HFFc6 (cell line): ENCODE measurements at places on chromosomes 5 and 9. TPM values are rescaled to one million over a fixed set of nuclear protein-coding genes. Genes with fewer than 3 reads are reported as not detected.

The SLCO6A1 gene
- total RNA-seq: not detected in 3 replicates

The C8G gene
- total RNA-seq: 0.75 to 1.4 TPM (median 1.1 TPM) in 3 replicates

GRCh38 chr5:78003450-78003849 lies 227.3 kb upstream of the TBCA start:
- no peak for DNase-seq

- DNase-seq: no peak
Measured at GRCh38 chr5:135975122-135975521, 20.3 kb upstream of the LECT2 start.

The RANBP17 gene
- 5.0 and 5.2 TPM in 2 replicates for total RNA-seq

DNA sequence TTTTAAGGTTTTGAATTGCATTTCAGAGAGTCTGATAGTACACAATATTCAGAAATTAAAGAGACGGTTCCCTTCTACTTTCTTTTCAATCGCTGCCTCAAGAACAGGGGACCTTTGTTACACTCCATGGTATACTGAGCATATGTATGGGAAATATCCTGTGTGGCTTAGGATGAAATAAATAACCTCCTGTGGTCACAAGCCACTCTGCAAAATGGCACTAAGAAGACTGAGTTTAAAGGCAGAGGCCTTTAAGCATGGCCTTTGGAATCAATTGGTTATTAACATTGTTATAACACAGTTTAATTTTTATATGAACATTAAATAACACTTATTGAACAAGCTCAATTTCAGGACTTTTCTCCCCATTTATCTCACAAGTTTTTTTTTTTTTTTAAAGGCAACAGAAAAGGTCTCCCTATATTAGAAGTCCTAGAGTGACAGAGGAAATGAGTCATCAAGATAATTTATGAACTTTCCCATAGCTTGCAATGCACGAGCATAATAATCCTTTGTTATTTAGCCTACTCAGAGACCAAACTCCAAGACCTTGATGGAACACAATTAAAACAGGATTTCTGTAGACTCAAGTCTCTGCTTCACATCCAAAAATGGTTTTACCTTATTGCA lies 341.9 kb downstream of the TMEM167A start:
- DNase-seq: no peak

DNA sequence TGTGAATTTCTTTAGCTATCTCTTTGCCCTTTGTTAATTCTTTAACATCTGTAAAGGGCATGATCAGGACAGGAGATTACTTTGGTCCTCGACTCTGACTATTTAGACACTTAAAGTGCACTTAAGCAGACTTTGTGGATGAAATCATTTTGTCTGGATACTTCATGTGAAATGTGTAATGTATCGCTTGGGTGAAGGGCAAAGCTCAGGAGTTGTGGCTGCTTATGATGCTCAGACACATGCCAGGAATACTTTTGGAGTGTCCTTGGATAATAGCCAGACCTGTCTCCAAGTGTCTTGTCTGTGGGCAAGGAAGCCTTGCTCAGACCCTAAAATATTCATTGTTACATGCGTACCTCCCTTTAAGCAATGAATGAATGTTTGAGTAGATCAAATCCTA lies 87.8 kb downstream of the RAI14 start:
- peak; percentile 95 for DNase-seq

DNA sequence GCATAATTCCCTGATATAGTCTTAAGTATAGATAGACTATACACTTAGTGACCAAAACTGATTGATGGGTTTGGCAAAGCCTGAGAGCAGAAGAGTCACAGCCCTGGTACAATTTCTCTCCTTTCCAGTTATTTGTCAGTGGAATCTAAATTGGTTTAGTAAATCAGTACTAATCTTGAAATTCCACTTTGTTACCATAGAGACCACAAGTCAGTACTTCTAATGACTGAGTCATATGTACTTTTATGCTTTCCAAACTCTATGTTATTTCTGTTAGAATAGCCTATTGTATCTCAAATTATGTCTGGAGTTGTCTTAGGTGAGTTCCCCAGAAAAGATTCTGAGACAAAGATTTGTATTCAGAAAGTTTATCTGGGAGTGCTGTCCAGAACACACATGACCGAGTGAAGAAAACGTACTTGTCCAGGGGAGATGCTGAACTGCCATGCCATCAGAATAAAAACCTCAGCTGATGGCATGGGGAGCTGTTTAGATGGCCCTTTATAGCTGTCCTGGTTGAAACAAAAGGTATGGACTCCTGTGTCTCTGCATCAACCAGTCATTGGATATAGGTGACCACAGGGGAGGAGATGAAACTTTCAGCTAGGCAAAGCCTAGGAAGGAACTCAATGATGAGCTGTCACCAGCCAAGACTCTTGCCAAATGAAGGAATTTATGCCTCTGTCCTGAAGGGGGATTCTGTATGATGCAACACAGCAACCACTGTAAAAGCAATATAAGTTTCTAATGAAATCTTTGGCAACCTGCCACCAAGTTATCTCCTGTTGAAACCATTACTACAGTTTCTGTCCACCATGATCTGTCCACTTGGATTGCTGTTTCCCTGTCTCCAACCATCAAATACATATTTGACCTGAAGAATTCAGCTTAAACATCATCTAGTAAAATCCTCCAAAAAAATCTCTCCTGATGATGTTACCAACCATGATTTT lies 18.0 kb upstream of the SMC2 start:
- DNase-seq: peak; percentile 70

- DNase-seq: no peak
Measured at GRCh38 chr5:121462441-121462840, 389.2 kb upstream of the FTMT start.

- no peak for DNase-seq
Measured at GRCh38 chr9:6715755-6716643, 41.8 kb upstream of the KDM4C start.

The LIFR gene
- total RNA-seq: 3.5 to 6.0 TPM (median 4.5 TPM) in 3 replicates

DNA sequence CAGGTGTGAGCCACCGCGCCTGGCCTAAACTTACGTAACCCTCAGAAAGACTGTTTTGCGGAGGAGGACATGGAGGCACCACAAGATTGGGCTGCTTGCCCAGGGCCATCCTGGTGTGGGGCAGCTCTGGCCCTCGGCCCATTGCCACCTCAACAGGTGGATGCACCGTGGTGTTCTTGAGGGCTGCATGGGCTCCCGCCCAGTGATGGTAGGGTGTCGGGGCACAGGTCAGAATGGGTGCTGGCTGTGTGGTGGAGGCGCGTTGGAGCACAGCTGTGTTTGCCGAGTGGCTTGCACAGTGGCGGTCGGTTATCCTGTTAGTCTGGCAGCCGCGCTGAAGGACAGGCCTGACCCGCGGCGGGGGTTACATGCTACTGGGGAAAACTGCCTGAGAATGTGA lies 196.9 kb downstream of the CACNA1B start:
- DNase-seq: no peak

DNA sequence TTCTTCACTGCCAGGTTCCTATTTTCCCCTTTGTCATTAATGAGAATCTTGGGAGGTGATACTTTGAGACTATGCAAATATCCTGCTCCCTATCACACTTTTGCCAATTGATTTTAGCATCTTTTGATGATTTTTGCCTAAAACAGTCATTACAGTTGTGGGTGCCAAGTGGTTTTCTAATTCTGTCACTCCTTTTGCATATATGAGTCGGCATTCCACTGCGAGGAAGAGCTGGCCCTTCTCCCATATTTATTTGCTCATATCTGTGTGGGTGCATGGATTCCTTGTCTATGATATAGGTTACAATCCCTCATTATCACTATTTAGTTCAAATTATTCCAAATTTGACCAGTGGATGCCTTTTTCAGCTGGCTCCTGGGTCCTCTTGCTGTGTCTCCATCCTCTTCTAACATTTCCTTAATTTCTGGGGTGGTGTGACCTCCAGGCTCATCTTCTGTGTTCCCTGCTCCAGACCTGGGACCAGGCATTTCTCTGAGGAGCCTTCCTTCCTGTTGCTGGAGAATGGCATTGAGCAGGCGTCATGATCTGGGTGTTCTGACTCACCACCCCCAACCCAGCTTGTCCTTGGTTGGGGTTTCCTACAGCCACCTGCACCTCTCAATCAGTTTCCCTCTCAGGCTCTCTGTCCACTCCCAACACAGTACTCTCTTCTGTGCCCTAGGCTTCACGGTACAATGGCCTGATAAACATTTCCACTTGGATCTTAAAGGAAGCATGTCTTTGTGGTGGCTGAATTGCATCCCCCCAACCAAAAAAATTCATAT lies 106.7 kb downstream of the NXNL2 start:
- no peak for DNase-seq

The SPINK1 gene
- total RNA-seq: not detected in 3 replicates

DNA sequence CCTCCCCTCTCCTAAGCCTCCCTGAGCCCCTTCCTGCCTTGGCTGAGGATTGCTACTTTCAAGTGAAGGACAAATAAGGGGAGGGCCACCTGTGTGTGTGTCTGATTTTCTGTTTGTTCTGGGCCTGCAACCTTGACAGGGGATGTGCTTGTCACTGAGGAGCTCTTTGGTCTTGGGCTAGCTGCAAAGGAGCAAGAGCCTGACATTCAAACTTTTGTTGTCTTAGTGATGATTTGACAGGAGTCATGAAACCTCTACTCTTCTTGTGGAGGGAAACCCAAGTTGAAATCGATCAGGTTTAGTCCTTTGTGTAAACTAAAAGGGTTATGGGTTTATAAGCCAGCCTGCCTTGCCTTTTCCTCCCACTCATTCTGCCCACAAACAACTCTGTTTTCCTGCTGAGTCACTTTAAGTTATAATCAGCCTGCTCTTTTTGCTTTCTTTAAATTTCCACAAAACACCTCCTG lies 16.9 kb downstream of the CLTA start:
- DNase-seq: no peak

The AHRR gene
- total RNA-seq: 29.4 to 49.8 TPM (median 44.8 TPM) in 3 replicates

DNA sequence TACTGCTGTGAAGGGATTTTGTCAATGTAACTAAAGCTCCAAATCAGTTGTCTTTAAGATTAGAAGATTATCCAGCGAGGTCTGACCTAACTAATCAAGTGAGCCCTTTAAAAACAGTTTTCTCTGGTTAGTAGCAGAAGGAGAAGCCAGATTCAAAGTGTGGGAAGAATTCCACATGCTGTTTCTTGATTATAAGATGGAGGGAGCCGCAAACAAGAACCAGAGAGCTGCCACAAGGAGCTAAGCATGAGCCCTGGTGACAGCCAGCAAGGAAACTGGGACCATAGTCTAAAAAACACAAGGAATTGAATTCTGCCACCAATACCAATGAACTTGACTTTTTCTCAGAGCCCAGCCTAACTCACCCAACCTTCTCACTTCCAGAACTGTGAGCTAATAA lies 37.0 kb upstream of the OR2S2 start:
- no peak for DNase-seq

DNA sequence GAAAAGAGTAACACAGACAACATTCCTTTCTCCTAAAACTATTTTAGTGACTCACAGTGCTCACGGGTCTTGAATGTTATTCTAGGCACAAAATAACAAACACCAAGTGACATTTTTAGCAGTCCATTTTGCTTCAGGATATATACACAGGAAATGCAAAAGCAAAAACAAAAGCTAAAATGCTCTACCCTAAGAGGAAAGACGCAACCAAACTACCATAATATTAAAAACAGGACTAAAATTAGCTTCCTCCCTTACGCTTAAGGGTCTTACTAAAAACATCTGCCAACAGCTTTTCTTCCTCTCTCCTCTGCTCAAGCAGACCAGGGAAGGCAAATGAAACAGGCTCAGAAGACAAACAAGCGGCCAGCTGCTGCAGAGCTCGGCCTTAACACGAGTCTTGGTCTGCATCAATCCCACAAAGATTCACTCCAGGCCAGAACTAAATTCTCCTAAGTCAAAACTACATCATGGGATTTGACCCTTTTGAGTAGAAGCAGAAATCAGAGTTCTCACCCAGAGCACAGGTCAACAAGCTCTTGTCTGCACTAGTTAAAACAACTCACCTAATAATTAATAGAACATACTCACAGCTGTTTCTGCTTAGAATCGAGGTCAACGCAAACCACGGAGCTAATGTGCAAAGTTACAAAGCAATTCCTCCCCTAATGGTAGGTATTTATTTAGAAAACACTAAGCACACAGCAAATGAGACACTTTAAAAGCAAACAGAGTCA lies 62.3 kb downstream of the RAPGEF1 start:
- DNase-seq: peak; percentile 79

DNA sequence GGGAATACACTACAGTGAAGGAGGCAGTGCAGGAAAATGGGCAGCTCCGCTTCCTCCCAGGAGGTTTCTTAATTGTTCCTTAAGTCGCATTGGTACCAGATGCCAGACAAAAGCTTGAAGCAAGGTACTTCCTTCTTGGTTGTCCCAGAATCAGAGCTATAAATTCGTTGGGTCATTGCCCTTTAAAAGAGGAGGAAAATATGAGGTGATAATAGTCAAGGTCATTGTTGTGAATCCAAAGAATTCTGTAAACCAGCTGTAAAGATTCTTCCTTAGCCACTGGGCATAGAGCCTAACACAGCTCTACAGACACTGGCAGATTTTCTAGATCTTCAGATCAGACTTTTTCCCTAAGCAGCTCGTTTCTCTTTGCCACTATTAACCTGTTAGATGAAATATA lies 444.1 kb upstream of the TLE4 start:
- DNase-seq: peak; percentile 8

- no peak for DNase-seq
Measured at GRCh38 chr9:117733465-117733864, 29.3 kb downstream of the TLR4 start.

The EGR1 gene
- 64.4 to 156 TPM (median 127 TPM) in 3 replicates for total RNA-seq

- no peak for DNase-seq
Measured at GRCh38 chr5:145984072-145984471, 47.7 kb downstream of the SH3RF2 start.

- no peak for DNase-seq
Measured at GRCh38 chr9:135034106-135034505, 53.4 kb upstream of the OLFM1 start.

- DNase-seq: no peak
Measured at GRCh38 chr5:57432876-57433275, 49.7 kb downstream of the ACTBL2 start.

DNA sequence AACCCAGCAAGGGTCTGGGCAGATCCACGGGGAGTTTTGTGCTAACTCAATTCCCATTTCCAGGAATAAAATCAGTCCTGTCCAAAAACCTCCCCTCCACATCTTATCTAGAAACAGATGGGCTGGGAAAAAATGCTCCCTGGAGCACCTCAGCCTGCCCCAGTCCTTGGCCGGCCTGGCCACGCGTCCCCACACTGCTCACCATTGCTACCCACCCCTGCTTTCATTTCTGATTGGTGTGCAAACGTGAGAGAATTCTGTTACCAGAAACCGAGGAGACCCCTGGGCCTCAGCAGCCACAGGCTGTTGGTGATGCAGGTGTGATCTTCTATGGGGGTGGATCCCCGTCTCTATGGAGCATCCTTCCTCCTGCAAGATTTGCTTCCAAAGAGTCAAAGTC lies 38.0 kb upstream of the OLFM1 start:
- DNase-seq: no peak

GRCh38 chr9:91765296-91765695 lies 184.7 kb downstream of the ROR2 start:
- DNase-seq: no peak

- DNase-seq: peak; percentile 30
Measured at GRCh38 chr5:173925449-173926071, 37.4 kb downstream of the CPEB4 start.

The C9orf50 gene
- 0.50 TPM in 1 of 3 replicates, not detected in the others for total RNA-seq

DNA sequence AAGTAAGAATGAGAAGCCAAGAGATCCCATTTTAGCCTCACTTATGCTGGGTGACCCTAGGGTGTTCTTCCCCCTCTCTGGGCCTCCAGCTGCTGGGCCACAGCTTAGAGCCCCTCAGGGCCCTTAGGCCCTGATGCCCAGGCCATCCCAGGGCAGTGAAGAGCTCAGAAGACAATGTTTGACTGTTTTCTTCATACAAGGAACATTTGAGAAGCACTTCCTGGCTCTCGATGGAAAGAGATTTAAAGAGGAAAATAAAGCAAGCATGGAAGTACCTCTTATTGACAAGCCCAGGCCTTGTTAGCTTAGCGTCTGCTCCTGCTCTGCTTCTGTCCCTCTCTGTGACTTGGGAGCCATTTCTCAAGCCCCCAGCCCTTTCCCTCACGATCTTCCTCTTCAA lies 165.9 kb upstream of the SMIM23 start:
- no peak for DNase-seq

The TAS2R1 gene
- total RNA-seq: not detected in 3 replicates
